ENCODE measurements at places on chromosomes 12 and 14.

- DNase-seq, result no peak
Observed at GRCh38 chr14:96086574-96087077, 47.5 kb downstream of the C14orf132 start.

- no peak for DNase-seq
Observed at GRCh38 chr12:95626854-95627253, 75.6 kb upstream of the USP44 start.

GRCh38 chr14:91315844-91316267, 71.4 kb upstream of the GPR68 start:
- DNase-seq, result peak; percentile 67

- no peak for DNase-seq
Observed at GRCh38 chr12:108235985-108236263, 103.2 kb downstream of the CMKLR1 start.

DNA sequence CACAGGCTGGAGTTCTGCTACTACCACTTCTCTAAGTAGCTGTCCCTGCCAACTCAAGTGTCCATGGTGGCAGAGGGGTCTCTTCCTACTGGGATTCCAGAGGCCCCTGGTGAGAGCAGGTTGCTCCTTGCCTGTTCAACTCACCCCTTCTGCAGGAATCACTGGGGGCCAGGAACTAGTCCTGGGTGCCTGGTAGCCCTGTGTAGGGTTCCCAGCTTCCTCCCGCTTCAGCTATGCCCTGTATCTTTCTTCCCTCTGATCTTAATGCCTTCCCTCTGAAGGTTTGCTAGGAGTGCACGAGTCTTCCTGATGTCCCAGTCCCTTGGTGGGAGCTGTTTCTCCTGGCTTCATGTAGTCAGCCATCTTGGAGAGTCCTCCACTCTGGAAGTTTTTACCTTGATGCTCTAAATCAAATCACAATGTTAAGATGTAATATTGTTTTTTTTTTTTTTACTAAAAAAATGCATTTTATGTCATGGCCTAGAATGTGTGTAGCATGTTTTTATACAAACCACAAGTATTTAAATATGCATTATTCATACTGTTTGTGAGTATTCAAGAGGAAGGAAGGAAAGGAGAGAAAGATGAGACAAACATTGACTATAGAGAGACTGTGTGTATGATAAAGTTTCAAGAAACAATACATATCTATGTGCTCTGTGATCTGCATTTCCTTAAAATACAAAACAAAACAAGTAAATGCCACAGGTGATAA, 54.7 kb downstream of the FRS2 start:
- DNase-seq, result no peak

DNA sequence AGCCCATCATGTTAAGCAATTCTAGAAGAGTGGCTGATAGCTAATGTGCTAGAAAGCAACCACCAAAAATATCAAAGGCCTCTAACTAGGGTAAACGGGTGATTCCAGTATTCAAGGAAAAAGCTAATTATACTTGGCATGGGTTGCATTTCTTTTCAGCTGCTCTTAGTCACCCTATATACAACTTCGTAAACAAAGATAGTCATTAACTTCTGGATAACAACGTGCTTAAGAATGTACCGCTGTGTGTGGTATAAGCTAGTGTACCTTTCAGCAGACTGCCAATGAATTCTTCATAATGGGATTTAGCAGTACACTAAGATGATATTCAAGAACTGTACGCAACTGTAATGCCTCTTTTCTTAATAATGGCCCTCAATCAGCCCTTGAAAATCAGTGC, 42.2 kb upstream of the SLC6A13 start:
- no peak for DNase-seq

GRCh38 chr12:106715582-106715981, 58.9 kb upstream of the RIC8B start:
- no peak for DNase-seq

Measured in activated T-helper 9 cell treated with anti-CD3 and anti-CD28 coated beads, Interleukin-2, amount 50 U/mL, for 16 hours (primary cell).